ENCODE measurements at places on chromosomes 16 and 17. TPM values are rescaled to one million over a fixed set of nuclear protein-coding genes. Genes with fewer than 3 reads are reported as not detected.

DNA sequence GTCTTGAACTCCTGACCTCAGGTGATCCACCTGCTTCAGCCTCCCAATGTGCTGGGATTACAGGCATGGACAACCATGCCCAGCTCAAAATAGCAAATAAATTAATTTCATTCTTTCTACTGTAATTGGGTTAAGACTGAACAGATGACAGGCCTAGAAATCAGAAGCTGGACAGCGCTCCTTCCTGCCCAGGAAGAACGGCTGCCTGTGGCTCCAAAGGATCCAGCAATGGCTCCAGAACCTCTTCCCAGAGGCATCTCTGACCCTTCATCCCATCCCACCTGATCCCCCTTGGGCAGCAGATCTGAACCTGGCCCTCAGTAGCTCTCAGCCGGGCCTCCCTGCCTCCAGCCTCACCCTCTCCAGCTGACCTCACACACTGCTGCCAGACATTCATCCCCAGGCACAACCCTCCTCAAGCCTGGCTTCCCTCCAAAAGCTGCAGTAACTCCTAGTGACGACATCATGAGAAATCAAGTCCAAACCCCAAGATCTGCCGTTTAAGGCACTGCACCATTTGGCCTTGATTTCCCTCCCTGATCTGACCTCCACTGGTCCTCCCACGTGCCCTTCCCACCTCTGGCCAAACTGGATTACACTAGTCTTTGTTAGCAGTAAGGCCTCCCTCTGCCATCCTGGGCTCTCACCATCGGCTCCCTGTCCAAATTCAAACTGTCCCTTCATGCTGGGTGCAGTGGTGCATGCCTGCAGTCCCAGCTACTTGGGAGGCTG, 3.1 kb upstream of the MIF4GD start:
- DNase-seq, result no peak

GRCh38 chr17:412211-413015, 59.8 kb upstream of the RPH3AL start:
- DNase-seq, result peak; percentile 51

DNA sequence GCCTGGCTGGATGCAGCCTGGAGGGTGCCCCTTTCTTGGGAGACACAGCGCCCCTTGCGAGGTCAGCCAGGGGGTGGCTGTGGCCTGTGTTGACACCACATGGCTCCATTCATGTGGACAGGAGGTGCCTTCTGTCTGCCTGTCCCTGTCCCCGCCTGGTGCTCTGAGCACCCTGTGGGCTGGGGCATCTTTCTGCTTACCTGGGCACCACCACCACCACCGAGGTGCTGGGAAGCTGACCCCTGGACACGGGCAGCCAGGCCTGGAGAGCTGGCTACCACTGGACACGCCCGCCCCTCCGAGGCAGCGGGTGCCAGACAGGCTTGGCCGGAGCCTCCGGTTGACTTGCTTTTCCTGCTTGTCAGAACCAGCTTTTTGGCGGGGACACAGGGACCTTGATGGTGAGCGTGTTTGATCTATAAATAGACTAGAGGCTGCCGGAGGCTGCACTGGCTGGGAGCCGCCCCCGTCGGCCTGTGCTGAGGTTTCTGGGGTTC, 121.3 kb upstream of the GSE1 start:
- DNase-seq, result no peak

- no peak for DNase-seq
These were observed 56.1 kb downstream of the BANP start for GRCh38 chr16:88007321-88007731.

DNA sequence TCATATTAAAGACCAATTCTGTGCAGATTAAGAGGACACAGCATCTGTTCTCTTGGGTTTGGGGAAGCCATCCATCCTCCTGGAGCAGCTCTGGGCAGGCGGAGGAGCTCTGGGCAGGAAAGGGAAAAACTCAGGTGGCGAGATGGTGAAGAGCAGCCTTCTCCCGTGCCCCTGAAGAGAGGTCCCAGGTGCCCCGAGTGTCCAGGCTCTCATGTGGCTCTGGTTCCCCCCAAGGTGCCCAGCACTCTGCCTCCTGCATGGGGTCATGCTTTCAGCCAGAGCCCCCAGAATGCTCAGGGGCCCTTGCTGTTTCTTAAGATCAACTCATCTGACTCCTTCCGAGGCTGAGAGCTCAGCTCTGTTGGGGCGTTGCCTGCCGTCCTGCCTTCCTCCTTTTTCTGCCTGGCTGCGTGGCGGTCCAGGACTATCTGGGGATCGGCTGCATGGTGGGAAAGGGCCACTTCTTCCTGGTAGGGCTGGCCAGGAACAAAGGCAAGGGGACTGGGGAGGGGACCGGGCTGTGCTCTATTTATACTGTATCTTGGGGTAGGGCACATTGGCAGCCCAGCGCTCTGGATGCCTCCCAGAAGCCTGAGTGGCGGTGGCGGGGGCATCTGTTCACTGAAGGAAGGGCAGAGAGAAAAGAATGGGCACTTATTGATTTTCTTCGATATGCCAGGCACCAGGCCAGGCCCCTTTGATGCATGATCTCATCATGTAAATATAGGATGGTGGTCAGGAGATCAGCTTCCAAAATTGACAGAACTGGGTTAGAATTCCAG, 103.2 kb upstream of the SDK2 start:
- DNase-seq, result no peak

The FAM234A gene
- polyA plus RNA-seq, result 90.9 TPM

GRCh38 chr17:66276328-66276937, 26.0 kb upstream of the PRKCA start:
- DNase-seq, result no peak

DNA sequence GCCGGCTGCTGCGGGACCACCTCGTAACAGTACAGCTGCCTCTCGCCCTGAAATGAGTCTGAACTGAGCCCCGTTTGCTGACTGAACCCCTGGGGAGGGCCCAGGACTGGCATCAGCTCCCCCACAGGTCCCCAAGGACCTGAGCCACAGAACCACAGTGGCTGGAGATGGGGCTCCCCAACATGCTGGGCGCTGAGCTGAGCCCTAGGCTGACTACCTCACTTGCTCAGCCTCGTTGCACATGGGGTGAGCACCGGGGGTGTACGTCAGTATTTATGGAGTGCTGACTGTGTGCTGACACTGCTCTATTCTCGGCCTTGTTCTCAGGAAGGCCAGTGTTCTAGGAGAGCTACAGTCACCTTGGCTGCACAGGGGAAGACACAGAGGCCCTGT, 6.6 kb upstream of the VASN start:
- no peak for DNase-seq

DNA sequence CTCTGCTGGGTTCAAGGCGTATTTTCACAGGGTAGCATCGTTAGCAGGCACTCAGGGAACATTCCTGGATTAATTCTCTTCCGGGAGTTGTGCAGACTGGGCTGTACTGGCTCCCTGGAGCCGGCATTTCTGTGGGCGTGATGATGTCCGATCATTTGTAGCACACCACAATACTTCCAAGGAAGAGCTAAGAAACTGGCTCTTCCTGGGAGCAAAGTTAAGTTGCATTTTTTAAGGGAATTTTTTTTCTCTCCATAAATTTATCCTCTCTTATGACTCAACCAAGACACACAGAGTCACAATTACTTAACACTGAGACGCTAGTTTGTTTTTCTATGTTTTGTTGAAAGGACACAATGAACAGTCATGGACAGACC, 211.6 kb upstream of the FOXF1 start:
- DNase-seq, result no peak

The KRTAP3-3 gene
- not detected for polyA plus RNA-seq
